ENCODE measurements at places on chromosomes 11 and 22. TPM values are rescaled to one million over a fixed set of nuclear protein-coding genes. Genes with fewer than 3 reads are reported as not detected.

- no peak for DNase-seq
These were observed 90.6 kb upstream of the SLC22A12 start for GRCh38 chr11:64500176-64501013.

- DNase-seq, result no peak
These were observed 192.5 kb downstream of the DDX10 start for GRCh38 chr11:108857382-108857781.

GRCh38 chr11:9733212-9733611, 69.3 kb downstream of the SWAP70 start:
- DNase-seq, result no peak

- DNase-seq, result no peak
These were observed 137.1 kb upstream of the CTSC start for GRCh38 chr11:88474655-88475054.

GRCh38 chr11:19420868-19421533, 180.3 kb upstream of the E2F8 start:
- DNase-seq, result no peak

- DNase-seq, result no peak
These were observed 27.1 kb downstream of the NXPE2 start for GRCh38 chr11:114705280-114706024.

DNA sequence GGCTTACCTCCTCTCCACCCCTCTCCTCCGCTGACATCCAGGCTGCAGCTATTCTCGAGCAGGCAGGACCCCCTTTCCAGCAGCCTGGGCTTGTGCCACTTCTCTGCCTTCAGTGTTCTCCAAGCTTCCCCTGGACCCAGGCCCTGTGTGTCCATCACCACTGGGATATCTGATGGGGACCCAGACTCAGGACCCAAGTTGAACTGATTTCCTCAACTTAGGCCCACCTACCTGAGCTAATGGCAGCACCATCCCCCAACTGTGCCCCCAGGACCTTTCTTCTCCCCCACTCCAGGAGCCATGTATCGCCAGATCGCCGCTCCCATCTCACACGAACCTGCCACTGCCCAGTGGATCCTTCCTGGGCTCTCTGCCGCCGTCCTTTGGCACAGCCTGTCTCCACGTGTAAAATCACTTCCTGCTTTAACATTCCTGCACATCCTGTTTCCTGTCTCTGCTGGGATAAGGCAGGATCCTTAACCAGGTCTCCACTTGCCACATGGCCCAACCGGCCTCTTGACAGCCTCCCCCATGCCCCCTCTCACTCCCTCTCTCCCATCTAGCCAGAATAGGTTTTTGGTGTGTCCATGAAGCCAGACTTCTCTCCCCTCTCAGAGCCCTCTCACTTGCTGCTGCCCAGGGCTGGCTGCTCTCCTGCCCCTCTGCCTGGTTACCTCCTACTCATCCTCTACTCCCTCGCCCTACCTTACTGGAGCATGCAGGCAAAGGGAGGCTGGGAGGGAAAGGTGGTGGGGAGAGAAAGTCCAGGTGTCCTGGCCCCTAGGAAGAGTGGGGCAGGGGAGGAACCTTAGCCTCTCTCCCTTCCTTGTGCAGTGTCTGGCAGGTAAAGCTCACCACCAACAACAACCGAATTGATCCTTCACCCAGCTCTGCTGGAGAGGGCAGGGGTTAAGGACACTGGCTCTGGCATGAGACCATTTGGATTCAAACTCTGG, 9.4 kb downstream of the SPATA19 start:
- no peak for DNase-seq

GRCh38 chr11:128704517-128704916, 10.6 kb downstream of the FLI1 start:
- no peak for DNase-seq

- no peak for DNase-seq
These were observed 13.1 kb downstream of the RPS6KA4 start for GRCh38 chr11:64372021-64372420.

- DNase-seq, result no peak
These were observed 77.8 kb upstream of the BIRC3 start for GRCh38 chr11:102239448-102239847.

- no peak for DNase-seq
These were observed 119.6 kb downstream of the DYNC2H1 start for GRCh38 chr11:103228807-103229206.

DNA sequence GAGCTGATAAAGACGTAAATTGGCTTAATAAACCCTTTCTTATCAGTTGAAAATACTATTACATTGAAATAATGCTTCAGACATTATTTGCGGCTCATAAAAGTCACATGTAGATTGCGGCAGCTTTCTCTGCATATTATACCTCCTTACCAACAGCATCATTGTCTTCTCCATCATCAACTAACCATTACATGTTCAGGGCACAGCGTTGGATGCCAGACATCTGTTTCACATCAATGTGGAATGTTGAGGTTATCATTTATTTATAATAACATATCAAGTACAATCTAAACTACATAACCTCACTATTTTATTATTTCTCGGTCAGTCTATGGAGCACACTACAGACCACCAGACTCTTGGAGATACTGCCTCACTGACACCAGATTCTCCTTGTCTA, 573.8 kb upstream of the FAT3 start:
- DNase-seq, result no peak

DNA sequence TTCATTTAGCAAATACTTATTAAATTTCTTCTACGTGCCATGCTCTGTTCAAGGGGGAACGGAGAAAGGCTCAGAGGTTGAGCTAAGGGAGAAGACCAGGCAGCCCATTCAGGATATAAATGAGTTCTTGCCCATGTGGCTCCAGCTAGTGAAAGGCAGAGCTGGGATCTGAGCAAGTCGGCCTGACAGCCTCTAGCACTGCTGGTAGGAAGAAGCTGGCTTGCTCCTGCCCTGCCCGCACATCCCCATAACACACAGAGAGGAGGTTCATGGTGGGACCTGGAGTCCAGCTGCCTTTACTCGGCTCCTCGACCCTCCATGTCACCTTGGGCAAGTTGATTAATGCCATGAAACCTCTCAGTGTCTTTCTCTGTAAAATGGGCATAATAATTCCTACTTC, 2.0 kb downstream of the SLC15A3 start:
- no peak for DNase-seq

DNA sequence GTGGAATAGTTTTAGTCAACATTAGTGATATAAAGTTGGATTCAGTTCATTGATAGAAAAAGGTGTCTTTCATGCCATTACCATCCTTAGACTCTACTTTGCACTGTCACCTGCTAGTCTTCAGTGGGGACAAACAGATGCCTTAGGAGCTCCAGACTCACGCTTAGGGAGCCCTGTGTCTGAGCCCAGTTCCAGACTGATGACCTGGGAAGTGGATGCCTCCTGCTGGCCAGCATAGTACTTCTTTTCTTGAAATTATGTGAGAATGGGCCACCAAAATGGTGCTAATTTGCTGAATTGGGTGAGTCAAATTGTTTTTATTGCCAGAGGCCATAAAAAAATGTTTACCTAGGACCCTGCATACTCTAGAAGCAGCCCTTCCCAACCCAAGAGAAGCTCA, 53.9 kb downstream of the NOX4 start:
- DNase-seq, result no peak

HBE1 gene
- not detected for total RNA-seq

DNA sequence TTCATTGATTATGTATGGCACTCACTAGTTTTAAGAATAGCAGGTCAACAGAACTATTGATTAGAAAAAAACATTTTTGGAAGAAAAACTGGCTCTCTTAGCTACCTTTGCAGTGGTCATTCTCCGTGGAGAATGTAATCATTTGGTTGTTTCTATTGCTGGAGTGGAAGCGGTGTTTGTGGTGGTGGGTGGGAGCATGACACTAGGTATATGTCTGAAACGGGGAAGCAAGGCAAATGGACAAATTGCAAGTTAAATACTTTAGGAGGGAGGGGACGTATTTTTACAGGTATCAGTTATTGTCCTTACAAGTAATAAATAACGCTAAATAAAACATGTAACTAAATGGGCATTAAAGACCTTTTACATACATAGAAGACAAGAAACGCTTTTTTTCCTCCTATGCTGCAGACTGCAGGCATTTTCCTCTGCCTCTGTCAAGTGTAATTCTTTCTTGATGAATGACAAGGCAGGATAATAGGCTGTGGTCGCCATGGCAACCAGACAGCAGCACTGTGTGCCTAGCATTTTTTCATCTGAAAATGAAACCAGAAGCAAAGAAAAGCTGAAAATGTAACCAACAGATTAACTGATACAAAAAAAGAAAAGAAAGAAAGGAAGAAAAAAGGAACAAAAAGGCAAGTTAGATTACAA, 46.2 kb downstream of the BLID start:
- no peak for DNase-seq

GRCh38 chr11:71210861-71211260, 41.5 kb downstream of the SHANK2 start:
- no peak for DNase-seq

GRCh38 chr11:67289226-67289650, at the start of gene ANKRD13D:
TSS of gene ANKRD13D (plus strand) at chr11:67289303. CDS start at chr11:67289461, 158 bp downstream.
- DNase-seq, result no peak

All from natural killer cell (primary cell).